ENCODE measurements at places on chromosomes 3 and 15.

GRCh38 chr15:42798802-42799201, 61.9 kb upstream of the CDAN1 start:
- DNase-seq, result no peak

DNA sequence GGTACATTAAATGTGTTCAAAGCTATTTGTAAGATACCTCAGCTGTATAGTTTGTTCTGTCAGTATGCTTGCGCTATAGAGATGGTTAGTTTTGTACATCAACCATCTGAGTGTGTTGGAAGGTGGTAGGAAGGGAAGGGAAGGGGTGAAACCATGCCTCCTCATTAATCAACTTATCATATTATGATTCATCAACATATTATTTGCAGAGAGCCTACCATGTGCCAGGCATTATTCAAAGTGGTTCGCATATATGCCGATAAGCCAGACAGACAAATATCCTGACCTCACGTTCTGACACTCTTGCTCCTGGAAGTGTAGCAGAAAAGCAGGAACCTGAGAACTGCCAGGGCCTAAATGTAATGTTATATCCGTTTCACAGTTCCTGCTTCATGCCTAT, 248.1 kb upstream of the NR2E3 start:
- no peak for DNase-seq

DNA sequence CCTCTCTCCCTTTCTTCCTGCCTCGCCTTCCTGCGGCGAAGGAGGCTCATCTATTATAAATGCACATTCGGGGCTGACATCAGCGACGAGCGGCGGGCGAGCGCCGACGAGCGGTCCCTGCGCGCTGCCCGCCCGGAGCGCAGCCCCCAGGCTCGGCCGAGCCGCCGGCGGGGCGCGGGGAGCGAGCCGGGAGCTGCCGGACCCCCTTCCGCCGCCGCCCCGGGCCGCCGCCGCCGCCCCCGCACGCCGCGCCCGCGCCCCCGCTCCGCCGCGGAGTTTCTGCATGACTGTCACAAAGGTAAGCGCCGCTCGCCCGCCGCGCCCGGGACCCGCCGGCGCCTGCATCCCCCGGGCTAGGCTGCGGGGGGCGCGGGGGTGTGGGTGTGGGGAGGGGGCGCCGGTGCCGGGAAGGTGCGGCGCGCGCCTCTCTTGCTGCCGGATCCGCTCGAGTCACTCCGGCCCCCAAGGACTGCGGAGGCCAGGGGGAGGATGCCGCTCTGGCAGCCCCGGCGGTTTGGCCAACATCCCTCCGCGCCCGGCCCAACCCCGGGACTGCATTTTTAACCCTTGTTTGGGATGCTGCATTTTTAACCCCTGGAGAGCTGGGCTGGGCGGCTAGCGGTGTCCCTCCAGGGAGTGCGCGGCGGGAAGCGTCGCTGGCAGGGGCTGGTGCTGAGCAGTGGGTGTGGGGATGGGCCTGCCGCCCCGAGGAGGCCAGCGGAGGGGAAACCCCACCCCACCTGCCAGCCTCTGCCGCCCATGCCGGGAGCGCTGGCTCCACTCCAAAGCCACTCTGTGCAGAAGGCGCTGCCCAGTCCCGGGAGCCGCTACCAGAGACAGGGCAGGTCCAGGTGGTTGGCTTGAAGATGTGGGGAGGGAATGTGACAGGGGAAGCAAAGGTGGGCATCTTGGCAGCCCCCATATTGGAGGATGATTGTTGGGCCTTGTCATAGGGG, at the start of gene CORO2B:
Gene CORO2B (plus strand): TSS at position 14 of the 956 bp plus-strand sequence. CDS start 270 bp downstream, at position 284.
- DNase-seq, result peak; percentile 71

GRCh38 chr3:2920103-2920502, 190.1 kb downstream of the IL5RA start:
- DNase-seq, result no peak

DNA sequence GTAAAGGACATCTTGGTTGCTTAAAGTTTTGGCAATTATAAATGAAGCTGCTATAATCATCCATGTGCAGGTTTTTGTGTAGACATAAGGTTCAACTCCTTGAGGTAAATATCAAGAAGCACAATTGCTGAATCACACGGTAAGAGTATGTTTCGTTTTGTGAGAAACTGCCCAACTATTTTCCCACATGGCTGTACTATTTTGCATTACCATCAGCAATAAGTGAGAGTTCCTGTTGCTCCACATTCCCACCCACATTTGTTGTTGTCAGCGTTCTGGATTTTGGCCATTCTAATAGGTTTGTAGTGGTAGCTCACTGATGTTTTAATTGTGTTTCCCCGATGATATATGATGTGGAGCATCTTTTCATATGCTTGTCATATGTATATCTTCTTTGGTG, 118.5 kb upstream of the KCNMB2 start:
- DNase-seq, result no peak

- DNase-seq, result no peak
Measured at GRCh38 chr3:181486141-181486885, 225.4 kb upstream of the SOX2 start.

DNA sequence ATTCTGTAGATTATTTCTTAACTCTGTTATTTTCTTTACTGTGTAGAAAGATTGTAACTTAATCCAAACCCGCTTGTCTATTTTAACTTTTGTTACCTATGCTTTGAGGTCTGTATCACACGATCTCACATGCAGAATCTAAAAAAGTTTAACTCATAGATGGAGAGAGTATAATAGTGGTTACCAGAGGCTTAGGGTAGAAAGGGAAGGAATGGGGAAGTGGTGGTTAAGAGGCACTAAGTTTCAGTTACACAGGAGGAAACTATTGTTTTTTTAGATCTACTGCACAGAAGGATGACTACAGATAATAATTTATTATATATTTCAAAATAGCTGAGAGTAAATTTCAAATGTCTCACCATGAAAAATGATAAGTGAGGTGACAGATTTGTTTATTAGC, 515.2 kb downstream of the RSL24D1 start:
- no peak for DNase-seq

- DNase-seq, result no peak
Measured at GRCh38 chr3:102057781-102058421, 208.6 kb downstream of the NFKBIZ start.

- no peak for DNase-seq
Measured at GRCh38 chr3:65148687-65149086, 460.9 kb upstream of the ADAMTS9 start.

GRCh38 chr3:111315930-111316587, 225.9 kb upstream of the CD96 start:
- DNase-seq, result no peak

DNA sequence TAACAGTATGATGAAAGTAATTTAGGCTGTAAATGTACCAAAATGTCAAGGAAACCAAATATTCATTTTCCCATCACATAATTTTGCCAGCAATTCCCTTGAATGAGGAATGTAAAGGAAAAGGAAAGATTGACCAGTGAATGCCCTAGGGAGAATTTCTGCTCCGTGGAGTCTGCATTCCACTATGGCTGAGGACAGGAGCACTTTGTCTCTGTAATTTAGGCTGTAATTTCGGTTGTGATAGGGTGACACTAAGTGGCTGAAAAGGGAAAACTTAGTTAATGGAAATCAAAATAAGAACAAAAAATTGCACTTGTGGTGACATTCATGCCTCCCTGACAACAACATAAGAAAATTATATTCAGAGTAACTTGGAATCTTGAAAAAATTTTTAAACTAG, 8.3 kb upstream of the TMEM207 start:
- DNase-seq, result no peak

DNA sequence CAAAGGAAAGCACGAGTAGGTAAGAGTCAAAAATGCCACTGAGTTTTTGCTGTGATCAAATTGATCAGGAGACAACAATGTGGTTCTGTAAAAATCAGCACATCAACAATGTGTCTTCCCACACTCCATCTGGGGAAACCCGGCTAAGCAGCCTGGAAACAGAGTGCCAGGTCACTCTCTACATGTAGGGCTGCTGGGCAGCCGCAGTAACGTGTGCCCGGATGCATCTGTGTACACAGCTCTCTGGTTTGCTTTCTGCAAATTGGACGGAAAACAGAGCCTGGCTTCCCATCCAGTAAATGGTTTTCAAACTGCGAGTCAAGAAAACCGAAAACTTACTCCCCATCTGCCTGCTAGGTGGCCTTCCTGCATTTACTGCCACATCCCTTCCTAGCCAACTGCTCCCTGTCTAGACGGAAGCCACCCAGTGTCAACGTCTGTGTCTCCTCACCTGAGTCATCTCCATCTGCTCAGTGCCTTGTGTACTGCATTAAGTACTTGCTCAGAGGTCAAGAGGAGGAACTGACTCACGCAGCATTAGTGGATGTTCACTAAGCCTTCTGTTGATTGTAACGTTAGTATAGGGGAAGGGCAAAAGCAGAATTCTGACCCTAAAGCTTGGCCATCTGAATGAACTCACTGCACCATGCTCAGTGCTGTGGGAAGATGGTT, 124.1 kb downstream of the TJP1 start:
- DNase-seq, result no peak

DNA sequence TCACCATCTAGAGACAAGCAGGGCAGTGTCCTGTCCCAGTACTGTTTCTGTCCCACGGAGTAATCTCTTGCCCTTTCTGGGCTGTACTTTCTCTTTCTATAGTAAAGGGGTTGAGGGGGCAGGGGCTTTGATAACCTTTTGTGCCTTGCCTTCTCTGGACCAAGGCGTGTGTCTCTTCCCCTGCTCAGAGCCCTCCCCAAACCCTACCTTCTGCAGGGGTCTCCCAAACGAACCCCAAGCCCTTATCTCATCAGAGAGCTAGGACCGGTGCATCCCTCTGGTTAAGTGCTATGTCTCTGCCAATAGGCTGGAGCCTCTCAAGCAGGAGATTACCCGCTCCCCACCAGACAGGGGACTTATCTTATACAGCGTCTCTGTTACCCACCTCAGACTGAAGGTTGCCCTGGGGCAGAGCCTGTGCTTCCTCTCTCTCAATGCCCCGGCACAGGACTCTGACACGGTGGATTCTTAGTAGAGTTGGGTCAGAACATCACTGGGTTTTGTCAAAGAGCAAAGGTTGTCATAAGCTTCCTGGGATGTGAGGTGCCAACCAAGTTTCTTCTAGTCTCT, 2.9 kb downstream of the PLEKHO2 start:
- no peak for DNase-seq

GRCh38 chr3:13473020-13473419, 7.1 kb upstream of the HDAC11 start:
- DNase-seq, result no peak

- DNase-seq, result peak; percentile 73
Measured at GRCh38 chr3:45167011-45167911, 21.1 kb upstream of the CDCP1 start.

DNA sequence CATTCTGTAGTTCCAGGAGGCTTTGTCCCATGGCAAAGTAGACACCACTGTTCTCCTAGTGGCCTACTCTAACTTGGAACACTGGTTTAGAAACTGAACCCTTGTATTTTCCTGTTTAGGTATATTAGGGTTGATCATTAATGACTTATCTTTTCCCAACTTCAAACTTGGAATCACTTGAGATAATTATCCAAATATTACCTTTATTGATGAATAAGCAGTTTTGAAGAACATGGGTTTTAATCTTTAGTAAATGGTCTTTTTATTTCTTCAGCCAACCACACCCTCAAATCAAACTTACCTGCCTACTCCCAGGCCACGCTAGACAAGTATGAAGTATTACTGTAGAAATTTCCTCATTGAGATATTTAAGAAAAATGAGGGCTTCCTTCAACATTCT, 6.5 kb upstream of the P3H2 start:
- DNase-seq, result no peak

DNA sequence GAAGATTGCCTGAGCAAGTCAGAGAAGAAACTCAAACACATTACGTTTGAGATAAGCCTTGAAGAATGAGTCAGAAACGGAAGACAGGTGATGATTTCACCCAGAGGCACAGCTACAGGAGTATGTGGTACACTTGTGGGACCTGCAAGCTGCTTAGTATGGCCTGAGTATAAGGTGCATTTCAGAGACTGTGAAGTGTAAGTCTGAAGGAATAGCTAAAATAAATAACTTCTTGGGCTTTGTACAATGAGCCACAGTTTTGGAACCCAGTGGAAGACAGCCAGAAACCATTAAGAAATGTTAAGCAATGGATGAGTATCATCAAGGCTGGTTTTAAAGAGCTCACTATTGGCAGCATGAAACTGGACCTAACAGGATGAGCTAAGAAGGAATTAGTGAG, 826.2 kb downstream of the ROBO1 start:
- DNase-seq, result no peak

- no peak for DNase-seq
Measured at GRCh38 chr3:52299879-52300611, 12.4 kb downstream of the GLYCTK start.

GRCh38 chr3:10286596-10287295, 6.0 kb downstream of the GHRL start:
- DNase-seq, result peak; percentile 33

GRCh38 chr15:63466378-63467192, 37.8 kb upstream of the USP3 start:
- peak; percentile 55 for DNase-seq

DNA sequence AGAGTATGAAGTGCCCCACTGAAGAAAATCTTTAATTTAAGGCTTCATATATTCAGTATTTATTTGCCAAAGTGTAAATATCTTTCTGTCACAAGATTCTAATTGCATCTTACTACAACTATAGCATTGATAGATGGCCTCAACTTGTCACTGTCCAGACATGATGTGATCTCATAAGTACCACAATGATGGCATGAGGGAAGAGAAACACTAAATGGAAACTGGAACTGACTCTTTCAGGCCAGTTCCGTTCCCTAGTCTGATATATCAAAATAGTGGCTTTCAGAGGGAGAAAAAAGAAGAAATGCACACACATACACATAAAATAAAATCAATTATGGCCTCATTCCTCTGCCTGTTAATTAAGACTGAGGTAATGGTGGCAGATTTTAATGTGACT, 615.7 kb downstream of the TBL1XR1 start:
- DNase-seq, result no peak

- DNase-seq, result no peak
Measured at GRCh38 chr3:115633467-115633866, 10.2 kb downstream of the GAP43 start.
